ENCODE measurements at places on chromosomes 2 and 18.

GRCh38 chr2:73611867-73612266, 30.4 kb downstream of the NAT8 start:
- no peak for DNase-seq

- DNase-seq, result no peak
These were observed 3.5 kb downstream of the NDUFA10 start for GRCh38 chr2:240021488-240022104.

DNA sequence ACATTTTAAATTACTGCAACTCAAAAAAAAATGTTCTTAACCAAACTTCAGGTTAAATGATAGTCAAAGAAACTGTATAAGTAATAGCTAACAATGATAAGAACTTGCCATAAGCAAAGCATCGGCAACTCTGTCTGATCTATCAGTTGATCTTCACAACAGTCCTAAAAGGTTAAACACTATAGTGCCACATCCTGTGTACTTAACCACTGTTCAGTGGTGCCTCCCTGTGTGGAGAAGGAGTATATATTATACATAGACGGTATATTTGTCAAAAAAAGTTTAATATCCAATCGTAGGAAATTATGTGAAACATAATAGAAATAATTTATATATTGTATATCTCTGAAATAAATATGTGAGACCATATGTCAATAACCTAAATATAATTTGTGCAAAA, 13.0 kb downstream of the DTNA start:
- DNase-seq, result no peak

DNA sequence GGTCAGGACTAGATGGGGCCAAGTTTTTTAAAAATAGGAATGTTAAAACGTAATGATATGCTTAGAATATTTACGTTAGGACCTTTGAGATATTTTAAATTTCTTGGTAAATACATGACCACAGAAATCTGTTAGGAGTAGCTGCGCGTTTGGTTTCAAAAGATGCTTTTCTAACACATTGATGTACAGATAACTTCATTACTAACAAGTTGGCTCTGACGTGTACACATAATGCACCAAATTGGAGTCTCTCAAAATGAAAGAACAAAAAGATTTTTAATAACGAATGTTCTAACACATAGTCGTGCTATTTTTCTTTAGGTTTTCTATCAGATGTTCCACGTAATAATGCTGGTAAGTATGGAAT, 608 bp downstream of the PHOSPHO2 start:
- DNase-seq, result no peak

GRCh38 chr2:28276076-28276618, 116.5 kb upstream of the FOSL2 start:
- DNase-seq, result no peak

DNA sequence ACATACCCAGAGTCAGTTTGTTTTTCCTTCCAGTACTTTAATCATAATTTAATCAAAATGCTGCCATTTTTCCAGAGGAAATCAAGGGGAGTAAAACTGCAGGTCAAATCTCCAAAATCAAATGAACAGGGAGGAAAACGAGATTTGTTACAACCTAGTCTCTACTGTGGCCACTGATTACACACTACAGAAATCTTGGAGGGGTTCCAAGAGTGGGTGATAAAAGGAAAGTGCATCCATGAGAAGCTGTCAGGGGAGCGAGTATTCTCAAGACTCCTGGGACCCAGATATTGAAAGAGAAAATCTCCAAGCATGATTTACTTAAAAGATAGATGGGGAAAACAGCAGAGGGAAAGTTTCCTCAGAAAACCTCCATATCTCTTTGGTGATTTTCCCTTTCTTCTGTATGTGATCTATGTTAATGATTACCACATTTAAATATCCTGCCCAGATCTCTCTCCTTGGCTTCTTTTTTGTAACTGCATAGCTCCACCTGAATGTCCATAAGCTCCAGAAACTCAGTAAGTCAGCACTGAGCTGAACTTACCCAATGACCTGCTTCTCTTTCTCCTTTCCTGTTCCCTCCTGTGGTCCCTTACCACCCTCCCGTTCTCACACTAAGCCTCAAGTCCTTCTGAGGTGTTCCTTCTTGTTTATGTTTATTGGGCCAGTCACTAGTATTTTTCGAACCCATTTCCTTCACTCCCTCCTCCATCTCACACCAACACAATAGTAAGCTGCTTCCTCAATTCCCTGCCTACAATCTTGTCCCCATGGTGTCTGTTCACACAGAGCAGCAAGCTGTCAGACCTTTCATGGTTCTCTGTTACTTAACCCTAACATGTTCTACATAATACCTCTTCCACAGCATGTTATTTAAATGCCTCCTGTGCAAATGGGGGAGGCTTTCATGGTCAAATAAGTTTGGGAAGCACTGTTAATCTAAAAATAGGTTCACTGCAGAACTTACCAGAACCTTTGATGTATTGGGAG, 73.9 kb upstream of the TWSG1 start:
- no peak for DNase-seq

DNA sequence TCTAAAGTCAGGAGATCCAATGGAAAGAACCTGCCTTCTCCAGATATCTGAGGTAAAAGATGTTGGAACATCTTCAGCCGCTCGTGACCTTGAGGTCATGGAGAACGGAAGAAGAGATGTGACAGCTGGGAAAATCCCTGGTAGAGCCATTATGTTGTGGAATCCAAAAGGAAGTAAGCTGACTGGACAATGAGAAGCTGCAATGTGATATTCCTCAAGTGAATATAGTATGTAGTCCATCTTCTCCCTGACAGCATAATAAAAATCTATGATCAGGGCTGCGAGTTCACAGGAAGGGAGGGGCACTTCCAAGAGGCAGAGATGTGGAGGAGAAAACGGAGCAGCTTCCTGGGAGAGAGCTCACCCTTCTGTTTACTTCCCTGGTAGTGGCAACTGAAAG, 201.0 kb upstream of the SP5 start:
- DNase-seq, result no peak

DNA sequence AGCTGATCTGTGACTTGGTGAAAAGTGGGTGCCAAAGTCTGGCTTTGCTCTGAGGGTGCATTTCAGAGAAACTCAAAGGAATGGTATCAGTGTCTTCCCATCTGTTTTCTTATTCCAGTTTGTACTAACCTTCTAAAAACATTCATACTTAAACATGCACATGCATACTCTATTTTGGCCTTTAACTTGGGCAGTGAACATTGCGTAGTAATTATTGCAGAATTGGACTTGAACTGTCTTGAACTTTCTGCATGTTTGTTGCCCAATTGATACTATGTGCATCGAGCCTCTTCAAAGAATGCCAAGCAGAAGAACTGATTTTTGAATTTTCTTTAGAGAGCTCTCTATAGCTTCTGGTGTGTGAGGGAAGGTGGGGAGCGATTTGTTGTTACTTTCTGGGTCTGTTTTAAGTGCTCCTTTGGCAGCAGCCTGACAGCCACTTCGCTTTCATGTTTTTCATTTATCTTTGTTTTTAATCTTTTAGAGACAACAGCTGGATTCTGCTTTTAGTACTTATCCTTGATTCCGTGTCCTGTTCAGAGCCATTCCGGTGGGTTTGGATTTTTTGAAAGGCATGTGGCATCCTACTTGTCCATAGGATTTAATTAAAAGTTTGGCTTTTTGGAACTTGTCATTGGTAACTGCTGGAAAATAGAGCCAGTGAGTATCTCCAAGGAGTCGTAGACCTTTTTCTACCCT, 159.2 kb downstream of the RAPGEF4 start:
- no peak for DNase-seq

DNA sequence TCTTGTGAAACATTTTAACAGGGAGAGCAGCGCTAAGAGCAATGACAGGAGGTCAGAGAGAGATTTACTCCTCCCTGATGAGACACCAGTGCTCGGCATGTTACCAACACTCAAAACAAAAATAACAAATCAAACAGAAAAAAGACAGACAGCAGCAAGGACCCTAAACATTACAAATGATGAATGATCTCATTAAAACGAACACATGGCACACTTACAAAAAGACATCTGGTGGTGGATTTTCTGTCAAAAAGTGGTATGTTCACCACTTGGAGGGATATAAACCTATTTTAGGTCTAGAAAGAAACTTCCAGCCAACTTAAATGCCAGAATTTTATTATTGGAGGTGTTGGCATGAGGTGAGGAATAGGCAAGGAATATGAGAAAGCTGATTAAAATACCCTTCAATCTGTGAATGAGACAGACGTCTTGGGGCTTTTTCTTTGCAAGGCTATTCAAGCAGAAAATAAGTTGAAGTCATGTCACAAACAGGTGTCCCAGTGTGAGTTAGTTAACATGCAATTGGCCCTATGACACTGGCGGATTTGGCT, 112.8 kb downstream of the PRELID3A start:
- no peak for DNase-seq

GRCh38 chr2:127611076-127611925, 34.7 kb upstream of the GPR17 start:
- no peak for DNase-seq

- DNase-seq, result no peak
These were observed 11.8 kb downstream of the CYRIA start for GRCh38 chr2:16653799-16654198.

DNA sequence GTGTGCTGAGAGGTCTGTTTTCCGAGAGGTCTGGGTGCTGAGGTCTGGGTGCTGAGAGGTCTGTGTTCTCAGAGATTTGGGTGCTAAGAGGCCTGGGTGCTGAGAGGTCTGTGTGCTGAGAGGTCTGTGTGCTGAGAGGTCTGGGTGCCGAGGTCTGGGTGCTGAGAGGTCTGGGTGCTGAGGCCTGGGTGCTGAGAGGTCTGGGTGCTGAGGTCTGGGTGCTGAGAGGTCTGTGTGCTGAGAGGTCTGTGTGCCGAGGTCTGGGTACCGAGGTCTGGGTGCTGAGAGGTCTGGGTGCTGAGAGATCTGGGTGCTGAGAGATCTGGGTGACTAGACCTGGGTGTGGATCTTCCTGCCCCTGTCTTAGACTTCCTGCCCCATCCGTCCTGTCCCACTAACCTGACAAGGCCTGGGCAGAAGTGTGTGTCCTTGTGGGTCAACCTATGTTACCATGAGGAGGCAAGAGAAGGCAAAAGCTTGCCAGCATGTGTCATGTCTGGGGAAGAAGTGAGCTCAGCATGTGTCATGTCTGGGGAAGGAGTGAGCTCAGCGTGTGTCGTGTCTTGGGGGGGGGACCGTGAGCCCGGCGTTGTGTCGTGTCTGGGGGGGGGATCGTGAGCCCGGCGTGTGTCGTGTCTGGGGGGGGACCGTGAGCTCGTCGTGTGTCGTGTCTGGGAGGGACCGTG, 69.3 kb downstream of the KCNG2 start:
- DNase-seq, result no peak

DNA sequence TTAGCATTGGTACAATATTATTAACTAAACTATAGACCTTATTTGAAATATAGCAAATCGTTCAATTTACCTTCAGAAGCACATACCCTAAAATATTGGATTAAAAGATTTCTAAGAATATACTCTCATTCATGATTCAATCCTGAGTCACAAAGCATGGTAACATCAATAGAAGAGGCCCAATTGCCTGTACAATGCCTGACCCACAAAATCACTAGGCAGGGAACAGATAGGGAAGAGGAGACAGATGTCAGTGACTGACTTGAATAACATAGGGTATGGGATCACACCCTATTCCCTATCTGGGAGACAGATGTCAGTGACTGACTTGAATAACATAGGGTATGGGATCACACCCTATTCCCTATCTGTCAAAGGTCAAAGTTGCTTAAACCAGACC, 611.6 kb upstream of the VRK2 start:
- no peak for DNase-seq

- no peak for DNase-seq
These were observed 60.7 kb downstream of the INPP4A start for GRCh38 chr2:98505311-98505808.

- DNase-seq, result no peak
These were observed 17.6 kb upstream of the ADI1 start for GRCh38 chr2:3536682-3537632.

- DNase-seq, result no peak
These were observed 27.9 kb upstream of the NT5DC4 start for GRCh38 chr2:112692918-112693317.

GRCh38 chr2:97747285-97747684, 33.9 kb downstream of the ZAP70 start:
- no peak for DNase-seq

- DNase-seq, result no peak
These were observed 96.3 kb upstream of the FZD7 start for GRCh38 chr2:201937343-201937742.

DNA sequence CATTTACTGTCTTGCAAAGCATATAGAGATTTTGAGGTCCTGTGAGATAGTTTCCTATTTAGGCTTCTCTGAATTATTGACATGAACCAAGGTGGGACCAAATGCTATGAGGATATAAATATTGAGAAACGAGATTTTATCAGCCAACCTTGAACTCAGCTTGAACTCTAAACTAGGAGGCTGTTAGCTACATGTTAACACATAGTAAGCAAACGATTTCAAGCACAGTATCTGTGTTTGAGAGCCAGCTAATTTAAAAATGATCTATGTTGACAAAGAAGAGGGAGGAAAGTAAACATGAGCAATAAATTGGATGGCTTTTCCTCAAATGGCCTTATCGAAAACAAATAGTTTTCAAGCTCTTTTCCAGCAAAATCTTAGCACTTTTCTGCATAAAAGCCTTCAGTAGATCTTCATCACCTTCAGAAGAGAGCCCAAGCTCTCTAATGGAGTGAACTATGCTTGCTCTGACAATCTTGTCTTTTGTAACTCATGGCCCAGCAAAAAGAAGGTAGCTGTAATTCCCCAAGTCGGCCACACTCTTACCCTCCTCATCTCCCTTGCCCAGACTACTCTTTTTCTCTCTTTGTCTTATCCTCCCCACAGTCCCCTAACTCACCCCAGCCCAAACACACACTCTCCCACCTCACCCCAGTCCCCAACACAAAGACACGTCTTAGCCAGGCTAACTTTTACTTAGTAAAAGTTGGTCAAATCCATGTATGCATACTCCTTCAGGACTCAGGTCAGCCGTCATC, 14.7 kb downstream of the CD28 start:
- DNase-seq, result no peak

DNA sequence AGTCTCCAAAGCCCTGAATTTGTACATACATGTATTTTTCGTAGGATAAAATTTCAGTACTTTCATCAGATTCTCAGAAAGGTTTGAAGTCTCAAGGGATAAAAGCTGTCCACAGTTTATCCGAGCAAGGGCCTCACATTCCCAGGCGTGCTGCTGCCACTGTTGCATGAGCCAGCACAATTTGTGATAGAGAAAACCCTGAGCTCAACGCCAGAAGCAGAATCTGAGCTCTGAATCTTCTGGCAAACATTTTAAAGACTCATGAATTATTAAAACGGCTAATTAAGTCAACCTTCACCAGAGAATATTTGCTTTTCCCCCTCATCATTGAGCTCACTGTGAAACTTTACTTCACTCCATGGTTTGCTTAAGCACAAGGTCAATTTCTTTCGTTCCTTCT, 38.5 kb upstream of the STPG4 start:
- DNase-seq, result no peak

DNA sequence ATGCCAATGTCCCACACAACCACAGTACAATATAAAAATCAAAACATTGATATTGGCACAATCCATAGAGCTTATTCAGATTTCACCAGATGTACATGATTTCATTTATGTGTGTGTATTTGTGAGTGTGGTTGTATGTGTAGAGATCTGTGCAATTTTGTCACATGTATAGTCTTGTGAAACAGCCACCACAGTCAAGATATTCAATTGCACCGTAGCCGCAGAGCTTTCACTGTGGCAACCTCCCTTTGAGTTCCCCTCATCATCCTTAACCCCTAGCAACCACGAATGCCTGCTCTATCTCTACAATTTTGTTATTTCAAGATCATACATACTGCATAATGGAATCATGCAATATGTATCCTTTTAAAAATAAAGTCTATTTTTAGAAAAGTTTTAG, 391.3 kb downstream of the SETBP1 start:
- DNase-seq, result no peak

GRCh38 chr2:201258666-201259615, 1.4 kb upstream of the CASP8 start:
- no peak for DNase-seq

GRCh38 chr2:42274863-42275262, 86.2 kb downstream of the COX7A2L start:
- no peak for DNase-seq
